ENCODE measurements at places on chromosomes 4 and X.

DNA sequence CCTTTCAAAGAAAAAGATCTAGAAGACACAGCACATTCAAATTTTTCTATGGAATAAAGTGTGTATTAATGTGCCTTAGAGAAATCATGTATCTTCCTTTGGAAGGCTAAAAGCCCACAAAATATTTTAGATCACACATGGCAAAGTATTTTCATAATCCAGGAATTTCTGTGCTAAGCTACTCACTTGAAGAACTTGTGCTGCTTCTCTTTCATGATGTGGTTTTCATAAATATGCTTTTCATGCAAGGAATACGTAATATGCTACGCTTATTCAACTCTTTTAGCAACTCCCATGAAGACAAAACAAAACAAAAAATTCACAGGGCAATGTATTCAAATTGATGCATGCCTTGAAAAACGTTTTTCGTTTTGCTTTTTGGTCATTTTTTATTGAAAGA is 125.6 kb downstream of the ARHGAP24 start:
- H3K4me1 ChIP-seq = peaks cover 6% of the 10 kb centered on the region
- no peak overlapping the region for H3K27ac ChIP-seq
- no peaks in the 10 kb centered on the region for H3K27me3 ChIP-seq
- H3K4me3 ChIP-seq = no peak overlapping the region

GRCh38 chr4:4851081-4851480 is 8.4 kb upstream of the MSX1 start:
- H3K36me3 ChIP-seq = no peaks in the 10 kb centered on the region
- H3K27ac ChIP-seq = no peak overlapping the region
- peaks cover 13% of the 10 kb centered on the region for H3K27me3 ChIP-seq
- DNase-seq = no peak

- H3K27ac ChIP-seq = no peak overlapping the region
- no peaks in the 10 kb centered on the region for H3K27me3 ChIP-seq
- no peak for DNase-seq
- no peaks in the 10 kb centered on the region for H3K4me1 ChIP-seq
- H3K4me3 ChIP-seq = no peak overlapping the region
These were observed 36.7 kb upstream of the NEUROG2 start for GRCh38 chr4:112552668-112553067.

DNA sequence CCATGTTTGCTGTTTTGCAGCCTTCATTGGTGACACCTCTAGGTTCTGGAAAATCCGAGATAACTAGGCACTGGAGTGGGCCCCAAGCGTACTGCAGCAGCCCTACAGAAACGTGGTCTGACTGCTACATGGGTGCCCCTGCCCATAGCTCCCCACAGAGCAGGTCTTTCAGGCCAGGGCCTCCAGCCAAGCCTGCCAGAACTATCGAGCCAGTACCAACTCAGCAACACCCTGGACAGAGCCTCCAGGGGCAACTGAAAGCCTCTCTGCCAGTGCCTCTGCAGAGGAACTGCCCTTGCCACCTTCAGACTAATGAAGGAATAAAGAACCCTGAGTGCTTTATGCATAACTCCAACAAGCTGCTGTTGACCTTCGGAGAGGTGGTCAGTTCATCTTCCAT is 111.1 kb upstream of the PPP3CA start:
- H3K27ac ChIP-seq = no peak overlapping the region
- no peak for DNase-seq
- no peaks in the 10 kb centered on the region for H3K27me3 ChIP-seq
- H3K36me3 ChIP-seq = no peaks in the 10 kb centered on the region
- H3K4me3 ChIP-seq = no peak overlapping the region

- no peaks in the 10 kb centered on the region for H3K4me1 ChIP-seq
- H3K4me3 ChIP-seq = no peak overlapping the region
- H3K27me3 ChIP-seq = no peaks in the 10 kb centered on the region
- DNase-seq = no peak
- no peaks in the 10 kb centered on the region for H3K36me3 ChIP-seq
These were observed 7.0 kb downstream of the ALB start for GRCh38 chr4:73410916-73411730.

GRCh38 chrX:103061486-103061885 is 2.5 kb downstream of the BEX1 start:
- H3K27ac ChIP-seq = no peak overlapping the region
- H3K36me3 ChIP-seq = no peaks in the 10 kb centered on the region
- H3K27me3 ChIP-seq = no peaks in the 10 kb centered on the region
- DNase-seq = no peak

DNA sequence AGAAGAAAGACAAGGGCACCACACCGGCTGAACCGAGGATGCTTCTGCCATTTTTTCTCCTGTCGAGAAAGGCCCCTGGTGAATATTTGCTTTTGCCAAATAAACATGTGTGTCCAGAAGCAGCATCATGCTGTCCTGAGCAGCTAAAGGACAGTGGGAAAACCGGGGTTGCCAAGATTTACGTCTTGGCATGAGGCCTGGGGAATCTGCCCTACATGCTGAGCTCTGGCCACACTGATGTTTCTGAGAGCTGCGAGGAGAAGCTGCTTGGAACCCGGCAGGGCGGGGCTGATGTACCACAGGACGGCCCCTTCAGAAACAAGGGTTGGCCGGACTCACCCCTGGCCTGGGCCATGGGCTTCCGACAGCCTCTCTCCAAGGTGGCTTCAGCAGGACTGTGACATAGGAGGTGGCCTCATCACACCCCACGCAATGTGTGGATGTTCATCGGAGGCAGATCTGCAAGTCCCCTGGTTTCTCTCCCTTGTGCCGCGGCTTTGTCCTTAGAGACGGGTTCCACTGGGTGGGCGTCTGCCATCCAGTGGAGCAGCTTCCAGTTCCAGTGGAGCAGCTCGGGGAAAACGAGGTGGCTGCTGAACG is 42.2 kb upstream of the SORCS2 start:
- 0 out of 2 replicates have a peak, but pooled peaks cover 5% of the 10 kb centered on the region for H3K27me3 ChIP-seq

GRCh38 chr4:53914313-53915016 is 149.9 kb downstream of the CHIC2 start:
- H3K27me3 ChIP-seq = no peaks in the 10 kb centered on the region
- H3K4me1 ChIP-seq = no peaks in the 10 kb centered on the region
- no peaks in the 10 kb centered on the region for H3K36me3 ChIP-seq
- no peak overlapping the region for H3K27ac ChIP-seq
- DNase-seq = no peak

DNA sequence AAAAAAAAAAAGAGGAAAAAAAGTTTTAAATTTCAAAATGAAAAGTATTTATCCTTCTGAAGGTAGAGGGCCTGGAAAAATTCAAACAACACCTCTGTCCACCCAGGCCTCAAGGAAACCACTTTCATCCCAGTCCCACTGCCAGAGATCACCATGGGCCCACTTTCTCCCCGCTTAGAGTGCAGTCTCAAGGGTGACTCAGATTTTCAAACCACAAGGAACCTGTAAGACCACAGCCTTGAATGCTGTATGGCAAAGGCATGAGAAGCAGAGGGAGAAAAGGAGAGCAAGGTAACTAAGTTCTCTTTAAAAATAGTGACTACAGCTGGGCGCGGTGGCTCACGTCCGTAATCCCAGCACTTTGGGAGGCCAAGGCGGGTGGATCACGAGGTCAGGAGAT is 87.9 kb upstream of the PACRGL start:
- H3K4me3 ChIP-seq = no peak overlapping the region
- H3K27ac ChIP-seq = no peak overlapping the region
- H3K4me1 ChIP-seq = no peaks in the 10 kb centered on the region
- H3K27me3 ChIP-seq = no peaks in the 10 kb centered on the region

GRCh38 chr4:122899682-122900081 is 22.7 kb downstream of the NUDT6 start:
- H3K4me1 ChIP-seq = no peaks in the 10 kb centered on the region
- H3K27ac ChIP-seq = no peak overlapping the region
- peaks cover 11% of the 10 kb centered on the region for H3K36me3 ChIP-seq
- DNase-seq = no peak
- H3K4me3 ChIP-seq = no peak overlapping the region

DNA sequence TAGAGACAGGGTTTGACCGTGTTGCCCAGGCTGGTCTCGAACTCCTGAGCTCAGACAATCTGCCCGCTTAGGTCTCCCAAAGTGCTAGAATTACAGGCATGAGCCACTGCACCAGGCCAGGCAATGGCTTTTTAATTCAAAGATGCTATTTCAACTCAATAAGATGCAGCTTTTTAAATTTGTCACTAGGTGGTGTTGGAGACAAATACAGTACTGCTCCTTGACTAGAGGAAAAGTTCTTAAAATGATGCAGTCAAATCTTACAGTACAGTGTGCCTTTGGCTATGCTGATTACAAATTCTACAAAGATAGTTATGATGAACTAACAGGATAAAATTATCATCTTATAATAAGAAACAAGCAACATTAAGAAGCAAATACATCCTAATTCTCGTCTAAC is 441.1 kb downstream of the KCNIP4 start:
- no peaks in the 10 kb centered on the region for H3K36me3 ChIP-seq
- peak; percentile 30 for DNase-seq
- H3K27ac ChIP-seq = no peak overlapping the region
- no peaks in the 10 kb centered on the region for H3K4me1 ChIP-seq

DNA sequence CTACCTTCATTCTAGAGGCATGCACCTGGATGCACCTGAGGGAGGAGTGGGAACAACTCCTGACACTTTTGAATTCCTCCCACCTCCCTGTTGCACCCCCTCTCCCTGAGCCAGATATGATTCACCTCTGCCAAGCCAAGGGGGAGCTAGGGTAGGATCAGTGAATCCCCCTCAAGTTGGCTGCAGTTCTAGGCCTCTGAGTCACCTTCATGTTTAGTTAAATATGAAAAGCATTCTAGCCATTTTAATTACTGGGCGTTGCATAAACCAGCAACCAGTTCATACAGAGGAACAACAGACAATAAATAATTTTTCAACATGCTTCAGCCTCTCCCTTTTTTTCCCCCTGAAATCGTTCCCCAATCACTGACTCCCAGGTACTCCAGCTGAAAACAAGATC is 1440.2 kb downstream of the ADGRL3 start:
- H3K27me3 ChIP-seq = no peaks in the 10 kb centered on the region
- H3K4me3 ChIP-seq = no peak overlapping the region
- no peaks in the 10 kb centered on the region for H3K36me3 ChIP-seq
- H3K4me1 ChIP-seq = no peaks in the 10 kb centered on the region
- no peak for DNase-seq

DNA sequence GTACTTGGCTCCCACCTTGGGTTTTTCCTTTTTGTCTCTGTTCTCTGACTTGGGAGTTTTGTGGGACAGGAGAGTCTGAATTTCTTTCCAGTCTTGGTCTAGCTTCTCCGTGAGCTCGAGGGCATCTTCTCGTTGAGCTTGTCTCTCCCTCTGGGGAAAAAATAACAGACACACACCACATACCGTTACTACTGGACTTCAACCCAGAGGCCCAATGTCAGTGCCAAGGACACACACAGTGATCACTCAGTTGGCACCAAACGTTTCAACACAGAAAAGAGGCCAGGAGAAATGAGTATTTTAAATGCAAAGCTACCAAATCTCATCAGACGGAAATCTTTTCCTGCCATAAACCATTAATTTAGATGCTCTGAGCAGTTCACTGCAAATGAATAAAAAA is 9.7 kb downstream of the NOP14 start:
- no peak overlapping the region for H3K4me3 ChIP-seq
- no peak for DNase-seq
- H3K27ac ChIP-seq = no peak overlapping the region
- peaks cover 6% of the 10 kb centered on the region for H3K4me1 ChIP-seq
- no peaks in the 10 kb centered on the region for H3K27me3 ChIP-seq
- peaks cover 87% of the 10 kb centered on the region for H3K36me3 ChIP-seq

DNA sequence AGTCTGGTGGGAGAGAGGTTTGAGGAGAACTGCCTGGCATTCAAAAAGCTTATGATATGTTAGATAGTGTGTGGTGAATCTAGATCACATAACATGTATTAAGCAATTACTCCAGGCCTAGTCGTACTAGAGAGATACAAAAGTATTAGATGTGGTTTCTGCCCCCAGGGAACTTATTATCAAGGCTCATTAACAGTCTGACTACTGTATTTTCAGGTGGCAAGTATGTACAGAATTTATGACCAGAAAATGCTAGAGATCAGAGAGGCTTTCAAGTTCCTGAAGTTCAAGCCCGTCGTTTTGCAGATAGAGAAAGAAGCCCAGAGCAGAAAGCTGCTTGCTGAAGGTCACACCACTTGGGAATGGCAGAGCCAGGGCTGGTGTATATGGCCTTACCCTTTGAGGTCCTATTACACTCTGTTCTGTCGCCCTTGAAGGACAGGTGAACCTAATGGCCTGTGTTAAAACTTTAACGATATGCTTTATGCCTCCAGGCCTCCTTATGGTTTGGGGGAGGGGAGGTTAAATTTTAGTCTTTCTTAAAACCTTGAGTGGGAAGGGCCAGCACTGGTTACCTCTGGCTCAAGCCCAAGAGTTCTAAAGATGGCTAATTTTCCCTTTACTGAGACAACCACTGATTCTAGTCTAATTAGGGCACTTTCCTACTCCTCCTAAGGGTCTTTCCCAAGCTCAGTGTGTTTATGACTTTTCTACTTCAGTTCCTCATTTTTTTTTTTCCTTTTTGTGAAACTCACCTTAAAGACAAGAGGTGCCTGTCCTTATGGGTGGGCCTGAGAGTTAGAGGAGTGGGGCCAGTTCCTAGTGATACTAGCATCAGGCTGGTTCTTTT is 19.9 kb downstream of the TMEM164 start:
- no peak for DNase-seq
- H3K4me1 ChIP-seq = peaks cover 20% of the 10 kb centered on the region
- H3K27ac ChIP-seq = no peak overlapping the region
- no peak overlapping the region for H3K4me3 ChIP-seq
- H3K36me3 ChIP-seq = peaks cover 2% of the 10 kb centered on the region

DNA sequence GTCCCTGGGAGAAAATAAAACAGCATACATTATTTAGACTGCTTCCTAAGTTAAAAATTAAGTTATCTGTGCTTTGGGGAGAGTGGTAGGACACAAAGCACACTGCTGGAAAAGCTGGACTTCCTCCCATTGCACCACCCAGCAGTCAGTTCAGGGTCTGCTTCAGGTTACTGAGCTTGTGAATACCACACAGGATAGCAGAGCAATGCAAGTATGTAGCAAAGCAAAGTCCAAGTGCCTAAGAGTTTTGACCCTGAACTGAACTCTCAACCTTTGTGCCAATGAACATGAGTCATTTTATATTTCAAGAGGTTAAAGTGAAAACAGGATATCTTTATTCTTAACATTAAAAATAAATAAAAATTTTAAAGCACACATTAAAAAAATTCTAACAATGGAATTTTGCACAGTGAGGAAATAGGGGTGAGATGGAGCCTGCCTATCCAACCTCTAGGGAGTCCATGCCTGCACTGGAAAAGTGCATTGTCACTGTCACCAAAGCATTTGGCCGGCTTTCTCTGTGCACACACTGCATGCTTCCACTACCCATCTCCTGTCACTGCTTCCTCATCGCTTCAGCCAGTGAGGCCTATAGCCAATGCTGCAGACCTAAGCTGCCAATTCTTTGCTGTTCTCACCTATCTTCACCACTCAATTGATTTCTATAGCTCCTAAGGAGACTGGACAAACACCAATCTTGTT is 50.9 kb downstream of the ABCG2 start:
- peaks cover 7% of the 10 kb centered on the region for H3K4me1 ChIP-seq
- H3K27me3 ChIP-seq = no peaks in the 10 kb centered on the region
- H3K27ac ChIP-seq = no peak overlapping the region
- H3K36me3 ChIP-seq = no peaks in the 10 kb centered on the region

GRCh38 chrX:10966057-10966456 is 145.1 kb upstream of the HCCS start:
- H3K4me1 ChIP-seq = peaks cover 1% of the 10 kb centered on the region
- H3K27me3 ChIP-seq = no peaks in the 10 kb centered on the region
- DNase-seq = no peak

- peaks cover 2% of the 10 kb centered on the region for H3K4me1 ChIP-seq
- H3K4me3 ChIP-seq = no peak overlapping the region
- no peak for DNase-seq
- H3K27me3 ChIP-seq = no peaks in the 10 kb centered on the region
- no peak overlapping the region for H3K27ac ChIP-seq
- H3K36me3 ChIP-seq = peaks cover 10% of the 10 kb centered on the region
These were observed 27.8 kb downstream of the PAPSS1 start for GRCh38 chr4:107692202-107692601.
